ENCODE measurements at places on chromosomes 7 and 10.
A peak's percentile ranks its signal among the peaks of the same experiment; 100 is the strongest.

DNA sequence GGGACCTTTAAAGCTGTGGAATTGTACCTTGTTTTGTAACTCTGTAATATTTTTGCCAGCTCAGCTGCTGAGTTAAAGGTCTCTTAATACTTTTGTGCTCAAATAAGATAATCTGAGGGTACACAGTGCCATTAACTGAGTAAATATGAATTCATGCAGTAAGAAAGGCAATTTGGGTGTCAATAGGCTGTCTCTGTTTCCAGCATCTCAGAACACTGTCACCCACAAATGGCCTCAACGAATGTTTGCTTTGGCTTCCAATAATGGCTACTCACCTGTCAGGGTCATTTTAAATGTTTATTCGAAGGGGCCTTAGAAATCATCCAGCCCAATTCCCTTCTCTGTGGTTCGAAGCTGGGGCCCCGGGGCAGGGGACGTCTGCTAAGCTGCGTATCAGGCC lies 225.4 kb downstream of the ZMYND11 start:
- DNase-seq: no peak

DNA sequence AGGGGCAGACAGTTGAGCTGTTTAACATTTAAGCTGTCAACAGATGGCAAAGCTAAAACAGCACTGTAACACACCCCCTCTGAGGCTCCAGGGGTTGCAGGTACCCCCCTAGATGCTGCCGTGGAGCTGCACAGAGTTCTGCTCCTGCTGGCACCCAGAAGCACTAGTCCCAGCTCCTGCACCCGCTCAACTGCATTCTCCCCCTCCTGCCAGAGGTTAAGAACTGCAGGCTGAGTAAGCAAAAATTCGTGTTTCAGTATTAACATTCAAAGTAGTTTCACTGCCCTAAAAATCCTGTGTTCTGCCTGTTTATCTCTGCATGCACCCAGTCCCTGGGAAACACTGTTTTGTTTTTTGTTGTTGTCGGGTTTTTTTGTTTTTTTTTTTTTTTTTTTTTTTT lies 790.8 kb upstream of the KCND2 start:
- no peak for DNase-seq

DNA sequence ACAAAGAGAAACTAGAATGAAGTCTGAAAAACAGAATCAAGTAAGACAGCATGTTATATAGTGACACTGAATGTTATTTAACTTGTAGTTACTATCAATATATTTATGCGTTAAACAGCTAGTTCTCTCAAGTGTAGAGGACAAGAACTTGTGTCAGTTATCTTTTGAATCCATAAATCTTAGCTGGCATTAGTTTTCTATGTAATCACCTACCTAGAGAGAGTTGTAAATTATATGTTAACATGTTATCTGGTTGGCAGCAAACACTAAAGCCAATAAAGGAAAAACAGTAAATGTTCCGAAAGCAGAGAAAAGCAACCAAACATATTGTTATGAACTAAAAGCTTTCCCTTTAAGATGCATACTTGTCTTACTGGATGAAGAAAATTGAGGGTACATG lies 36.8 kb downstream of the SLC18A2 start:
- no peak for DNase-seq

DNA sequence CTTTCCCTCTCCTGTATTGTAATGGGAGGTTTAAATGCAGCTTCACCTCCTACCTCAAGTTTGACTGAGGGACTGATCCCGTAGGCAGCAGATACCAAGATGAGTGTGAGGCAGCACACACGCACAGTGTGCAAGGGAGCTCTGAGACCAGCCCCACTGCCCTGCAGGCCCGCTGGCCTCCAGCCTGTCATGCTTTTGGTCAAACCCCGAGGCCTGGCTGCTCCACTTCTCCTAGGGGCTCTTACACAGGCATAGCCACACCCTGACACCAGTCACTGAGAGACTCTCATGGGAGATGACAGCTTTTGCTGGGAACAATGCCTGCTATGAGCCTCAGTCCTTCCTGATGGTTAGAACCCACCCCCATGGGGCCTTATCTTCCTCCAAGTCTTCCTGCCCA lies 27.6 kb downstream of the DRGX start:
- DNase-seq: no peak

DNA sequence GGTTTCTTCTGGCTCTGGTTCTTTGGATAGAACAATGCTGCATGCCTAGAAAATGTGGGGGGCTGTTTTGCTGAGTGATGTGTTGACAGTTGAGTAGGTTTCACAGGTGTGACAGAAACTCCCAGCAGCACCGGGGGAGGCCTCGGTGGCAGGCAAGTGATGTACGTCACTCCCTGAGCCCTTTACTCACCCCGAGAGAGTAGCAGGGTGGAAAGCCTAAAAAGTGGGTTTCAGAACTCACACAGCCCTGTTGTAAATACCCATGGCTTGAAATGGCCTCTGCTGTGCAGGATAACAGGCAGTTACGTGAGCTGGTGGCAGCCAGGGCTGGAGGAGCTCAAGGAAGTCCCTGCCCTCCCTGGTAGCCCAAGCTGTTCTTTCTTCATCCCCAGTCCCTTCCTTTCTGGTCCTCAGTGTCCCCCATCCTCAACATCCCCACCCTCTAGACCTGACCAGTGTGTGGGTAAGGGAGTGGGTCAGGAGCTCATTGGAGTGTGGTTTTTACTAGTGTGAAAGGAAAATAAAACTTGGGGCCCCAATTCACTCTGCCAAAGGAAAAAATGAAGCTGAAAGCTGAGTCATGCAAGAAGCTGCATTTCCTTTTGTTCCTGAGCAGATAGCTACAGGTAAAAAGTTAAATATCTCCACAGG lies 258.1 kb downstream of the STK31 start:
- no peak for DNase-seq

DNA sequence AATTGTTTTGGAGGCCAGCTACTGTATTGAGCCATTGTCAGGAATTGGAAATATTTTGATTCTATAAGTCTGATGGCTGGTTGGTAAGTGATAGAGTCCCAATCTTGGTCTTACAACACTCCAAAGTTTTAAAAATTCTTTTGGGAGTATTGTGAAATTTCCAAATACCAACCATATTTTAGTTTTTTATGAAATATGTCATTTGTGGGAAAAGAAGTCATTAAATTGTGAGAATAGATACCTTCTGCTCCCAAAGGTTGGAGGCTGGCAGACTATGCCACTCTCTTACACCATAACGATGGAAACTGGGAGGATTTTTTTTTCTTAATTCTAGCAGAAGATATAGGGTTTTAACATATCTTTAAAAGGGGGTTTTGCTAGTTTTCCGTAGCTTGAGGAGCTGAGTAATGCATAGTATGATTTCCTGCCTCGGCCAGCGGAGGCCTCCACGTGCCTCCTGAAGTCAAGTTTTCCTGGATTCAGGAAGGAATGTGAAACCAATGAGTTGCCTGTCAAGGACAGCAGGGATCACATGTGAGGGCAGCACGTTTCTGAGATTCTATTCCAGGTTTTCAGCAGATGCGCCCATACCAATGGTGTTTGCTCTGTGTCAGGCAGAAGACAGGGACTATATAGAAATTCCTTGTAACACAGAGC lies 92.2 kb upstream of the LAMB4 start:
- no peak for DNase-seq

GRCh38 chr10:76514869-76515268 lies 1083.4 kb downstream of the LRMDA start:
- DNase-seq: no peak

GRCh38 chr10:85612833-85613232 lies 753.8 kb downstream of the GRID1 start:
- DNase-seq: no peak

DNA sequence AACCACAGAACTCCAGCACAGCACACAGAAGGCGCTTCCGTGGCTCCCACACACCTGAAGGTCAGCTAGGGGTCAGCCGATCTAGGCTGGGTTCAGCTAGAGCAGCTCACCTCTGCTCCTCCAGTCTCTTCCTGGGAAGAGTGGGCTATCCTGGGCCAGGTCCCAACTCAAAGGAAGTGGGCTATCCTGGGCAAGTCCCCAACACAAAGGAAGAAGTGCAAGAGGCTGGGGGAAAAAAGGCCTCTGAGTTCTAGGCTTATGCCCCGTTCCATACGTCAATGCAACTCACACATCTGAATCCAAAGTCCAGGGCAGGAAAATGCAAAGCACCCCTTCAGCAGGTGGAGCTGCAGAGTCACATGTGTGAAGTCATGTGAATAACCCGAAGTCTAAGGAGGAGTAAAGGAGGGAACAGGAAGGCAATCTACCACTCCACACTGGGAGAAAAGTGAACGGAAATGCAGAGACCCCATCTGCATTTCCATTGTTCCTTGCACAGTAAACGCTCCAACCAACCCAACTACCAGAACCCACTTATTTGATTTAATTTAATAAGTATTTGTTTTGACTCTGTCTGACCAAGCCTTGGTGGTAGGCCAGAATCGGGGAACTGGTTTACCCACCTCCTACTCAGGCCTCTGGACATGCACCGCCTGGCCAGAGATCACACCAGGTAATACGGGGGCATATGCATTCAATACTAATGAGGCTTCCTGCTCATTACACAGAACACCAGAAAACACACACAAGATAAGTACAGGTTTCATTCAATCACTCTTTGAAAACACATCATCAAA lies 95.5 kb upstream of the RNF32 start:
- DNase-seq: peak; percentile 82

DNA sequence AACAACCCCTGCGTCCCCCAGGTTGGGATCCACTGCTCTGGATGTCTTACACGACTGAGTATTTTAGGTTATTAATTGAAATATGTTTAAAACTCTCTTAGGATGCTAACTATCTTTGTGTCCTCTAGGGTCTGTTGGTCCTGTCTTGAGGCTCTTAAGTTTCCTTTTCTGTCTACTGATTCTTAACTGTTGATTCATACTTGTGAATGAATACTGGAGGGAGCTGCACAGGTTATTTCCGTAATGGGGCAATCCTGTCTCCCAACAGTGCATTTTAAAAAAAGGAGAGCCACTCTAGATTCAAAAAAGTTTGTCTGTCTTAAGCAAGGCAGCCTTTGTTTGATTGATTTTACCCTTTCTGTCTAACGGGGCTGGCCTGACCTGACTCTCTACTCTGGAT lies 237.6 kb upstream of the POM121L12 start:
- no peak for DNase-seq

DNA sequence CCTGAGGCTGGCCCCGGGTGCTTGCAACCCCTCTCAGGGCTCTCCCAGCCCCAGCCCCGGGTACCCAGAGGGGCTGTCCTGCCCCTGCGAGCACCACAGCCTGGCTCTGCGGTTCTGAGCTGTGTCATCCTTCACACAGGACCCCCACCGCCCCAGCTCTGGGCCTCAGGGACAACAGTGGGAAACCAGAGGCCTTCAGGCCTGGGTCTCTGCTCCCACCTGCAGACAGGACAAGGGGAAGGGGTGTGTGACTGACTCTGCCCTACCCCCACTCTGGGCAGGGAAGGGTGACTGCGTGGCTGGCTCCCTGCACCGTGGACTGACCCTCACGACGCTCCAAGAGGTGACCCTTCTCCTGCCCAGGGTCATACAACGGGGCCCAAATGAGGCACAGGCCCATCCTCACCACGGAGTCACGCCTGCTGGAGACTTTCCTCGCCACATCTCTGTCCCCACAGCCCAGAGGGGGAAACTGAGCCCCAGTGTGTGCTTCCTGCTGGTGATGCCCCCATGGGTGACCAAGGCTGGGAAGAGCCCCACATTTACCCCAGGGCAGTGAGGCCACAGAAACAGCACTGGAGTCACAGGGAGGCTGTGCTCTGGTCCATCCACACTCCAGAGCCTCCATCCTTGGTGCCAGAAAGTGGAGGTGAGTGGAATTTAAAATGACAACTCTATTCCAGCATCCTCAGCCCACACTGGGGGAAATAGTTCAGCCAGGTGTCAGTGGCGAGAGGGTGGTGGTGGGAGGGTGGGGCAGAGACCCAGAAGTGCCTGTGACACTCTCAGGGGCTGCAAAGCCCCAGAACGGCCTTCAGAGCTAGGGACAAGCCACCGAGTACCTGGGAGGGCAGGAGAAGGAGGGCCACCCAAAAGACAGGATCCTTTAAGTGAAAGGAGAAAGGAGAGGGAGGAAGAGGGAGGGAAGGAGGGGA lies 13.6 kb downstream of the CAMK2B start:
- DNase-seq: no peak

DNA sequence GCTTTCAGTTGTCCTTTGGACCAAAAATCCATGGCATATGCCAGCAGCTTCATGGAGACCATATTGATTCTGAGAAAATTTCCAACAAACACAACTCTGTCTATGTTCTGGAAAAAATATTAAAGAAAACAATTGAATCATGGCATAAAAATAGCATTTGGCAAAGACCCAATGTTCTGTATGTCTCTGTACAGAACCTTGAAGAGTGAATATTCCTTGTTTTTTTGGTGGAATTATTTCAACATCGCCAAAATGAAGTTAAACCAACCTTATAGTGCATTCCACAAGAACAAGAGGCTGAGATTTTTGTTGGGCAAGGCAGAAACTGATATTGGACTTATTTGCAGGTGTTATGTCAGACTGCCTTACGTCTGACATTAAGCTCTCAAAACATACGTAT lies 53.3 kb upstream of the SLC16A12 start:
- DNase-seq: no peak

- DNase-seq: no peak
These were observed 15.4 kb downstream of the BBIP1 start for GRCh38 chr10:110903280-110904278.

DNA sequence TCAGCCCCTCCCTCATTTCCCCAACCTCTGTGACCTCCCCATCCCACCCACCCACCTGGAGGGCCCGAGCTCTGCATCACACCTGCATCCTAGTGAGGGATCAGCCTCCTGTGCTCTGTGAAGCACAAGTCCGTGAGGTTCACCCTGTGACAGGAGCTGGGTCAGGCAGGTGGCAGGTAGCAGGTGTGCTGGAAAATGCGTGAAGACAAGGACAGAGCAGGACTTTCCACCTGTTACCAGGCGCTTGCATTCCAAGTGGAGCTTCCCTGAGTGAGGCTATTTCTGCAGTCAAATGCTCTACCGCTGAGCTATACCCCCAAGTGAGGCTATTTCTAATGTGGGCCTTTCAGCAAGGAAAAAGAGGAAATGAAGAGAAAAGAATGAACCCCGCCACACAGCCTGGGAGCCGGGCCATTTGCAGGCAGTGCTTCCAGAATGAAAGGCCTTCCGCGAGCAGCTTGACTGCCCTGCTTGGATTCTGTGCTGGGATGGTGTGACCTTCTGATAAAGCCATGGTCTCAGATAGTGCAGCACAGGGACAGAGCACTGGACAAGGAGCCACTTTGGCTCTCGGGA lies 13.3 kb upstream of the CPXM2 start:
- DNase-seq: no peak
